Progenitor cell of endocrine pancreas (in vitro differentiated cells): ENCODE measurements at places on chromosomes 3 and 15. TPM values are rescaled to one million over a fixed set of nuclear protein-coding genes. Genes with fewer than 3 reads are reported as not detected.

DNA sequence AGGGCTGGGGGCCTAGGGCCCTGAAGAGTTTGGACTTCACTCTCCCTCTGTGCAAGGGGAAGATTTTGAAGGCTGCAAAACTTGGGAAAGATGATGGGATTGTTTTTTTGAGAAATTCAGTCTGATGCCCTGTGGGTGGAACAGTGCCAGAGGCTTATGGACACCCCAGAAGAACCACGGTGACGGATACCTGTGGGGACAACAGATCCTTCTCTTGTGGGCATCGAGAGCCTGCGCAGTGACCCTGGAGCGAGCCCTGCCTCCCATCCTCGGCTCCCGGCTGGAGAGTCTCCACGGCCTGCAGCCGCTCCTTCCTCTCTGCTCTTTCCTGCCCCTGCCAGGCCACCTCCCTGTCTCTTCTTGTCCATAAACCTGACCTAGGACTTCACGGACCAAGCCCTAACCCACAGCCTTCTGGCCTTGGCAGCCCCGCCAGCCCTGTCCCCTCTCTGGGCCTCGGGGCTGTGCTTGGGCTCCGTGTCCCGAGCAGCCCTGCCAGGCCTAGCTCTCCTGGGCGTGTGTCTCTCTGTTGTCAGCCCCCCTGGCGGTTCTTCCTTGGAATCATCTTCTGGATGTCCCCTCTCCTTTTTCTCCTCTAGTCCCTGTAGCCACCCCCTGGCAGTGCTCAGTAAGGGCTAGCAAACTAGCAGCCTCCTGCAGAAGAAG is 98.4 kb downstream of the VGLL4 start:
- DNase-seq: no peak

The RLBP1 gene
- total RNA-seq: not detected in 2 replicates

DNA sequence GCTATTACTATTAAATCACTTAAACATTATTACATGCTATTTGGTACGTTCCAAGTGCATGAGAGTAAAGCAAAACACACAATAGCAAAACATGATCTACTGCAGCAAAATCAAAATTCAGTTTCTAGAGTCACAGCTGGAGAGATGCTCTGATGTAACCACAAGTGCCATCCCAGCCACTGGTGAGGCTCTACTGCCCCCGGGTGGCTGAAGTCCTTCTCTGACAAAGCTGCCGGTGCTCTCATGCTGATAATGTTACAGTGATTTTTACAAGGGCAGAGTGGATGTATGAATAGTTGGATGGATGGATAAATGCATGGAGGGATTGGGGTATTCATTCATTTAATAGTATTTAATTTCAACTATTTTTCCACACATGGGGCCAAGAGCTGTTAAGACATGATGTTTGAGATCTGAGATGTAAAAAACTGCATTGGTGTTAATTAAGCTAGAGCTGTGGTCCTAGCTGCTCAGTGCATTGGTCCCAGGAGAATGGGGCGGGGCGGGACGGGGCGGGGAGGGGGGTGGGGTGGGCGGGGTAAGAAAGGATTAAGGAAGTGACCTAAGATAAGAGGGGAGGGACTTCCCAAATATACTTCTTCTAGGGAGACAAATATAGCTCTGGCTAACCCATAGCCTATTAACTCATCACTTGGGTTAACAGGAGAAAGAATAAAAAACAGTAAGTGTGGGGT is 5.3 kb upstream of the SPESP1 start:
- DNase-seq: peak; percentile 64

The P2RY13 gene
- total RNA-seq: not detected in 2 replicates

DNA sequence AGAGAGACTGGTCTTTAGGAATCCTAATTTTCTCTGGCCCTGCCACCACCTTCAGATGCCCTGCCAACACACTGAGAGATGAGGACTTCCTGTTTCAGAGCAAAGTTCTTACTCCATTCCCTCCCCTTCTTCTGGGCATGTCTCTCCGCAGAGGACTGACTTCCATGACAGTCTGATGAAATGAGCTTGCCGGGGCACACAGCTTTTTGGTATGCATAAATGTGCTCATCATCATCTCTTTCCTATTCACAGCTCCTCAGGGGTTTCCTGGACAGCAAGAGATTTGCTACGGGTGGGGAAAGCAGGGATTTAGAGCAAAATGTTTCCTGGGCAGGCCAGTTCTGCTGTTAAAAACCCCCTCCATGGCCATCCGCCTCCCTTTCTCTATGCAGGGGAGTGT is 27.6 kb upstream of the SEMA6D start:
- no peak for DNase-seq

DNA sequence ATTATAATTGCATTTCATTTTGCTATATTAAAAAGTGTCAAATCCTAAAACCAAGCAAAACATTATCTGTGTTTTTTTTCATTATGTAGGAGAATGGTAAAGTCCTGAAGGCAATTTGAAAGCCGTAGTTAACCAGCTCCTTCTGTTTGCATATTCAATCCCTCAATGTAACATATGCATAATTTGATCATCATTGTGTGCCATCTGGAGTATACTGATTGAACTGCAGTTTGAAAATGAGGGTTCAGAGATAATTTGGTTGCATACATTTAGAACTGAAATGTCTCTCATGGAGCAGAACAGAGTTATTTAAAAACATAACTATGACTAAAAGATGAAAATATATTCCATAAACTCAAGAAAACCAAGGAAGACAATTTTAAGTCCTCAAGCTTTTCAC is 518.6 kb downstream of the GBE1 start:
- DNase-seq: no peak

DNA sequence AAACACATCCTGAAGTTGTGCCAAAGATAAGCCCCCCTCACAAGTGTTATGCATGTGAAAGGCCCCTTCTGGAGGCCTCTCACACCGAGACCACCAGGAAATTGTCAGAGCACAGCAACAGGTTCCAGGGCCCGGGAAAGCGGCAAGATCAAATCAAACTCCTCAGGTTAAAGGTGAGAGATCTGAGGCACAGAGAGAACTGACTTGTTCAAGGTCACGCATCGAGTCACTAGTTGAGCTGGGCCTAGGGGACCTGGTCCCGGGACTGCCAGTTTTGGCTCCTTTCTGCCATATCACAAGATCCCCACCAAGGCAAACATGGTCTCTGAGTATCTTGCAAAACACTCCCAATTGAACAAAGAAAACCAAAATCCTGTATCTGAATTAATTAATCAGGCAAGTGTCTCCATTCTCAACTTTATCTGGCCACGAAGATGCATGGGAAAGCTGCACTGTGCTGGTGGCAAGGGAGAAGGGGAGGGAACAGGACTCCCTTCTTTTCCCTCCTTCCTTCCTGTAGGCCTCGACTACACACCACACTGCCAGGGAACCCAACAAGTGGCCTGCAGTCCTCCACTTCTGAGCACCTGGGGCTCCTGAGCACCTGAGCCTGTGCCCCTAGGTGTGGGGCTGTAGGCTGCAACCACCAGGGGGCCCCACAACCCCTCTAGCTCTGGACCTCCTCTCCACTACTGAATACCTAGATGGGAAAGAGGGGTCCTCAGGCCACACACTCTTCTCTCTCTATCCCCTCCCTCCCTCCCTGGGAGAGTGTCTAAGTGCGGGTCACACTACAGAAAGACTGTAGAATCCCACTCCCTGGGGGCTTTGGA is 37.3 kb downstream of the ANP32A start:
- no peak for DNase-seq

- DNase-seq: no peak
These were observed 115.9 kb downstream of the DCLK3 start for GRCh38 chr3:36648241-36649034.

- no peak for DNase-seq
These were observed 158.6 kb upstream of the KBTBD8 start for GRCh38 chr3:66839508-66839907.
